Activated effector memory CD4-positive, alpha-beta T cell treated with anti-CD3 and anti-CD28 coated beads, Interleukin-2, amount 50 U/mL, for 16 hours (primary cell): ENCODE measurements at places on chromosomes 2 and 18.

GRCh38 chr18:63236406-63236805 is 83.2 kb downstream of the BCL2 start:
- no peak for DNase-seq

- DNase-seq = no peak
Observed at GRCh38 chr2:201132518-201132917, 16.6 kb downstream of the CFLAR start.

DNA sequence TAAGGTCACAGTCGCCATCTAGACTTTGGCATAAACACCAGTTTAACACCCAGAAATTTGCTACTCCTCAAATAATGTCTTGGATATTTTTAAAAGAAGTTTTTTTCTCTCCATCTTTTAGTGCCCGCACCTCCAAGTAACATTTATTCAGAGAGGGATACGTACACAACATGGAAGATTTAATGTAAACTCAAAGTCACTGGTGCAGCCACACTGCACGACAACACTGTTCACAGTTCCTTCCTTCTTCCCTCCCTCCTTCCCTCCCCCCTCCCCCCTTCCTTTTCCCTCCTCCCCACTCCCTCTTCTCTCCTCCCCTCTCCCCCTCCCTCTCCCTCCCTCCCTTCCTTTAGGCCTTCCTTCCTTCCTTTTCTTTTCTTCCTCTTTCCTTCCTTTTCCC is 56.5 kb downstream of the NPPC start:
- no peak for DNase-seq

GRCh38 chr2:196617430-196617829 is 22.1 kb upstream of the CCDC150 start:
- DNase-seq = no peak

- DNase-seq = peak; percentile 47
Observed at GRCh38 chr2:10765461-10765860, 44.0 kb downstream of the ATP6V1C2 start.

- no peak for DNase-seq
Observed at GRCh38 chr18:23887493-23887892, 127.1 kb upstream of the TTC39C start.

- DNase-seq = no peak
Observed at GRCh38 chr2:19575641-19576040, 217.2 kb upstream of the OSR1 start.

DNA sequence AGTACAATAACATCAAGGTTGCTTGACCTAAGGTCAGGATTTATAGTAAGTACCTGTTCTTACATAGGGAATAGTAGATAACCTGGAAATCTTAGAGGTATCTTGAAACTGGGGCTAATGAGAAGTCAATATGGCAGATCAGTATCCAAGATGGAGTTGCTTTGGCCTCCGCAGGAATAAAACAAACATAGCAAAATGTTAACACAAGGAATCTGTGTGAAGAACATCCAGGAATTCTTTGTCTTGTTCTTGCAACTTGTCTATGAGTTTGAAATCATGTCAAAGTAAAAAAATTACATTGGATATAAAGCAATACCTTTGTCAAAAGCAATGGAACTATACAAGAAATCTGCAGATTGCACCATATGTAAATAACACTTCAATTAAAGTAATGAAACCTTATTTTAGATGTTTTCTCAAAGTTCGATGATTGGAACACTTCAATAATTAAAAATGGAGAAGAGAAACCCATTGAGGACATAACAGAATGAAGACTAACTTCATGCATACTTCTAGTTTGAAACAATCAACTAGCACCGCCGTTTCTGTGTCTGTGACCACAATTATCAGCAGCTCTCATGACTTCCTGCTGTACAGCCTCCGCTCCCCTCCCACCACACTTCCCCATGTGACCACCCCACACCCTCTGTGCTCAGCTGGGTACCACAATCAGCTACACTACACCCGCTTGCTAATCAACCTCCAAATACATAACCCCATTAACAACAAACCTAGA is 27.6 kb downstream of the C2orf76 start:
- DNase-seq = peak; percentile 68

GRCh38 chr2:209565896-209566582 is 142.2 kb downstream of the MAP2 start:
- no peak for DNase-seq

DNA sequence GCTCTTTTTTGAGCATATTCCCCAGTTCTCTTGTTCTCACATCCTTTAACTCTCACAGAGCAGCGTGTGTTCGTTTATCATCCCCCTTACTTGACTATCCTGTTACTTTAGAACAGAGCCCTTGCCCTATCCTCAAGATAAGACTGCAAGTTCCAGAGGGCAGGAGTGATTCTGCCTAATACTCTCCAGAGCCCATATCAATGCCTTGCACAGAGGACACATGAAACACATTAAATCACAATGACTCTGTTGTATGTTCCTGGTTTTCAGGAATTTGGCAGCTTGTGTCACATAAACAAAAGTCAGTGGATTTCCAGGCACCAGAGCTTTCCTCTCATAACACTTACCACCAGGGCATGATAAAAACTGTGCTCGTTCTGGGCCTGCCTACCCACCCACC is 156.7 kb downstream of the RNF144A start:
- no peak for DNase-seq

- no peak for DNase-seq
Observed at GRCh38 chr2:181904022-181904632, 12.6 kb downstream of the ITPRID2 start.

DNA sequence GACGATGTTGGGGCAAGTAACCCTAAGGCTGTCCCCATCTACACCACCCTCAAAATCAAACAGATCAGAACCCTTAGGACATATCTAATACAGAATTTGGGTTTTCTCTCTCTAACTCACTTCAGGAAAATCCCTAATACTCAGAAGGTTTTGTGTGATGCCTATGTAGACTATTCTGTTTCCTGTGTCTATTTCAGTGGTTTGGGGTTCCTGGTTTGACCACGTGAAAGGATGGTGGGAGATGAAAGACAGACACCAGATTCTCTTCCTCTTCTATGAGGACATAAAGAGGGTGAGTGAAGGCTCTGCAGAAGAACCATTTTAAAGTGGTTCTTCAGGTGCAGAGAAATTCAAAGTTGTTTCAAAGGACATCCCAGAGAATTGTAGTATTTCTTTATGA is 16.3 kb downstream of the SULT1C2 start:
- no peak for DNase-seq

DNA sequence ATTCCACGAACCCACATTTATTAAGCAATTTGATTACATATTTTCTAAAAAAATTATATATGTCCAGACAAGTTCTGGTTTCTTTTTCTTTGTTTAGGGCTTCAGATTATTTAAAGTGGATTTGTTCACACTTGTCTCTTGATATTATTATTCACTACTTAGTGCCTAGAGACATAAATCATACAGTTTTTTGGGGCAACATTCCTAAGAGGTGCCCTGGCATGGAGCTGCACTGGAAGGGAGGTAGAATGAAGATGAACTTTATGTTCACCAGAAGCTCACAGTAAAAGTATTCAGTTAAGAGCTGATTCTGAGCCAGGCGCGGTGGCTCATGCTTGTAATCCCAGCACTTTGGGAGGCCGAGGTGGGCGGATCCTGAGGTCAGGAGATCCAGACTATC is 762.7 kb upstream of the TMEFF2 start:
- DNase-seq = no peak

GRCh38 chr2:83584672-83585071 is 874.4 kb downstream of the SUCLG1 start:
- no peak for DNase-seq

DNA sequence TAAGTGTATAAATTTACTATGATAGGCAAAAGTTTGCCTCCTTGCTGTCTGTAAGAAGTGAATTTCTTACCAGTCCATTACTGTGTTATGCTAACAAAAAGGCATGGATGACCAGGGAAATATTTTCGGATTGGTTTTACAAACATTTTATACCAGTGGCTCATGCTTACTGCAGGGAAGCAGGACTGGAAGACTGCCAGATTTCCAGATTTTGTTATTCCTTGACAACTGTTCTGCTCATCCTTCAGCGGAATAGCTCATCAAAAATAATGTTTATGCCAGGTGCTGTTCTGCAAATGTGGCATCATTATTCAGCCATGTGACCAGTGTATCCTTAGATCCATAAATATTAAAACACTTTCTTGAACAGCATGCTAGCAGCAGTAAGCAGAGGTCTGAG is 40.4 kb upstream of the NETO1 start:
- DNase-seq = no peak

- DNase-seq = no peak
Observed at GRCh38 chr18:29879763-29880162, 1162.8 kb downstream of the DSC3 start.

- DNase-seq = no peak
Observed at GRCh38 chr18:53551868-53552426, 672.5 kb downstream of the MBD2 start.

DNA sequence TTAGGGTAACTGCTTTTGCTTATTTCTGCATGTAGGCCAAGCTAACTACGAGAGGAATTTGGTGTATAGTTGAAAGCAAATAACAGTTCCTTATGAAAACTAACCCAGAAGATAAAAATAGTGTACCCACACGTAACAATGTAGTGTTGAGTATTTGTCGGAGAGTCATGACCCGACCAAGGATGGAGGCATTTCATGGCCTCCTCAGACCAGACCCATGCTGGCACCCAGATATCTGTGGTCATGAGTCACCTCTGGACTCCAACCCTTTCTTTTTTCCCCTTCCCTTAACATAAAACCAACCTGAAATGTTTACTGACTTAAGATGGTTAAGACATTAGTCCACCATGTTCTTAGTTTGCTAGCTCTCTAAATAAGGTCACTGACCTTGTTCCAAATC is 318.7 kb downstream of the NOL4 start:
- DNase-seq = no peak

- DNase-seq = no peak
Observed at GRCh38 chr18:13641551-13642439, 84.6 kb downstream of the FAM210A start.

DNA sequence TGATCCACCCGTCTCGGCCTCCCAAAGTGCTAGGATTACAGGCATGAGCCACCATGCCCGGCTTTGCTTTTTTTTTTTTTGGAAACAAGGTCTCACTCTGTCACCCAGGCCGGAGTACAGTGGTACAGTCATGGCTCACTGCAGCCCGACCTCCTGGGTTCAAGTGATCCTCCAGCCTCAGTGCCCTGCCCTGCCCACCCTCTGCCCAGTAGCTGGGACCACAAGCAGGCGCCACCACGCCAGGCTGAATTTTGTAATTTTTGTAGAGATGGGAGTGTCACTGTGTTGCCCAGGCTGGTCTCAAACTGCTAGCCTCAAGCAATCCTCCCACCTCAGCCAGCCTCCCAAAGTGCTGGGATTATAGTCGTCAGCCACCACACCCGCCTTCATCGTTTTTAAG is 11.6 kb upstream of the PSD4 start:
- DNase-seq = no peak

- no peak for DNase-seq
Observed at GRCh38 chr2:850429-850828, 100.2 kb upstream of the SNTG2 start.

DNA sequence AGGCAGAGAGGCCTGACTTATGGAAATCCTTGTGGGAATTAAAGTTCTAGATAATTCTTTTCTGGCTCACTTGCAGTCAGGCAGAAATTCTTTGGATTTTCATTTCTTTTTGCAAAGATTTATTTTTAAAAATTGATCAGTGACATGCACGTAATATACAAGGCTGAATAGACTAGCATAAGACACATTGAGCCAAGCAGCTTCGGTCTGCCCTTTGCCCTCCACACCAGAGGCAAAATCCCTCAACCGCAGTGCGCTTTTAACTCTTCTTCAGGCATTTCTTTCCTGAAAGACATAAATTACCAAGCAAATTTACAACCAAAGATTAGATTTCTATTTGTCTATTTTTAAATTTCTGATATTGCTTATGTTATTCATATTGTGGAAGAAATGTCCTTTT is 227.9 kb downstream of the LOXHD1 start:
- no peak for DNase-seq

DNA sequence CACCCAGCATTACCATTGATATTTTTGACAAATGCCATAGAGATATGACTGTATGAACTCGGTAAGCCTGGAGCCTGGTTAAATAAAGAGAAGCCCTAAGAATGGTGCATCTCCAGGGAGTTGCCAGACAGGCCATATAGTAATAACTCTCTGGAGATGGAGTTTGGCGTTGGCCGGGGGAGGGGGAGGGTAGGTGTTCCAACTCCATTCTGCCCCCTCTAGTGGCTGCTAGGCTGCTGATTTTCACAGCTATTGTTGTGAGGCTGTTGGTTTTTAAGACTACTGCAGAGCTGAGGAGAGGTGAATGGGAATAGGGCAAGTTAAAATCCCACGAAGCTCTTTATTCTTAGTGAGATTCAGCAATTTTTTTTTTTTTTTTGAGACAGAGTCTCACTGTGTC is 99.9 kb downstream of the GALNT14 start:
- DNase-seq = no peak

DNA sequence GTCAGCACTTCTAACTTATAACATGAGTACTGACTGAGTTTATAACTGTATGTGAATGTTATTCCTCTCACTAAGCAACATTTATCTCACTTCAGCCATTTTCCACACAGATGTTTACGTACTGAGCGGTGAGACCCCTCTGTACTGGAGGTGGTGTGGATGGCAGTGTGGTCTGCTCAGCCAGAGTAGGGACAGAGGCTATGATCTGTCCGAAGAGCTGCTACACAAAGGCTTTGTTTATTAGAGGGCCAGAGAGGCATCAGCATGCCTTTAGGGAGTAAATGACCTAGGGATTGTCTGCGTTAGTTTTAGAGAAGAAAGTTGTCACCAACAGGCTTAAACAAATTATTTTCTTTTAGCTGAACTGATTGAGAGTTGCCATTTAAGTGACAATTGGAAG is 23.2 kb upstream of the TACR1 start:
- no peak for DNase-seq

GRCh38 chr18:32749809-32750208 is 23.0 kb downstream of the KLHL14 start:
- DNase-seq = no peak
